ENCODE measurements at places on chromosomes 11 and 22.

- no peak for DNase-seq
Observed at GRCh38 chr11:76329084-76329648, 51.8 kb downstream of the THAP12 start.

- no peak for DNase-seq
Observed at GRCh38 chr11:65906602-65907001, 6.4 kb upstream of the FOSL1 start.

GRCh38 chr11:99320769-99321290 is 300.1 kb downstream of the CNTN5 start:
- DNase-seq = no peak

DNA sequence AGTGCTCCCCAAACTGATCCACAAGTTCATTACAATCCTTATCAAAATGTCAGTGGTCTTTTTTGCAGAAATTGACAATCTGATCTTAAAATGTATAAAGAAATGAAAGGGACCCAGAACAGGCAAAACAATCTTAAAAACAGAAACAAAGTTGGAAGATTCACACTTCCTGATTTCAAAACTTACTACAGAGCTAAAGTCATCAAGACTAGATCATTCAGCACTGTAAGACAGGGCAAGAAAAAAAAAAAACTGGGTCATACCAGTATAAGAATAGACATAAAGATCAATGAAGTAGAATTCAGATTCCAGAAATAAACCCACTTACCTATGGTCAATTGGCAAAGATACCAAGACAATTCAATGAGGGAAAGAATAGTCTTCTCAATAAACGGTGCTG is 4.5 kb upstream of the STK33 start:
- DNase-seq = no peak

DNA sequence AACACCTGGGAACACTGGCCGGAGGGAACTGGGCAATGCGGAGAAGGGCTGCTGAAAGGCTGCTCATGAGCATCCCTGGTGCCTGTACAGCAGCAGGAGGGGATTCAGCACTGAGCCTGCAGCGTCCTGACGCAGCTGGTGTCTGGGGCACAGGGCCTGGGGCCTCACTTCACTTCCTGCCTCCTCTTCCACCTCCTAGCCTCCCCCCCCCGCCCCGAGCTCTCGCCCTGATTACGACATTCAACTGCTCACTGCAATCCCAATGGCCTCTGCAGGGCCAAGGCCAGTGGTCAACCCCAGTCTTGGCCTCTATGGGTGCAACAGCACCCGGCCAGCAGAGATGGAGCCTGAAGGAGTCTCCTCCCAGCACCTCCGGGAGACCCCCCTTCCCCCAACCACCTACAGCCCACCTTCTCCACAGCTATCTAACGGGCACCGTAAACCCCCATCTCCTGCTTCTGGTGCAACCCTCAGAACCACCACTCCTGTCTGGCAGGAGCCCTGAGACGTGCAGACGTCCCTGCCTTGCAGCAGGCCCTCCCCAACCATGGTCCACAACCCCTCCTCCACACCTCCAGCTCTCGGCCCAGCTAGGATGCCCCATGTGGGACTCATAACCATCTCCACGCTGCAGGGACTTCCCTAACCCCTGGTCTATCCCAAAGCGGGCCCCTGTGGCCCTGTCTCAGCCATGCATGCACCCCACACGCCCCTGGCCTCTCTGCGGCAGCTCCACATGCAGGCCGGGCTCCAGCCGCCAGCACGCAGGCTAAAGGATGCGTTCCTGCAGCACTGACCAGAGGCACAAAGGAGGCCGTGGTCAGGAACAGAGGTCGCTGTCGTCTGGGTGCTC is 38.2 kb downstream of the BRD1 start:
- DNase-seq = peak; percentile 31

DNA sequence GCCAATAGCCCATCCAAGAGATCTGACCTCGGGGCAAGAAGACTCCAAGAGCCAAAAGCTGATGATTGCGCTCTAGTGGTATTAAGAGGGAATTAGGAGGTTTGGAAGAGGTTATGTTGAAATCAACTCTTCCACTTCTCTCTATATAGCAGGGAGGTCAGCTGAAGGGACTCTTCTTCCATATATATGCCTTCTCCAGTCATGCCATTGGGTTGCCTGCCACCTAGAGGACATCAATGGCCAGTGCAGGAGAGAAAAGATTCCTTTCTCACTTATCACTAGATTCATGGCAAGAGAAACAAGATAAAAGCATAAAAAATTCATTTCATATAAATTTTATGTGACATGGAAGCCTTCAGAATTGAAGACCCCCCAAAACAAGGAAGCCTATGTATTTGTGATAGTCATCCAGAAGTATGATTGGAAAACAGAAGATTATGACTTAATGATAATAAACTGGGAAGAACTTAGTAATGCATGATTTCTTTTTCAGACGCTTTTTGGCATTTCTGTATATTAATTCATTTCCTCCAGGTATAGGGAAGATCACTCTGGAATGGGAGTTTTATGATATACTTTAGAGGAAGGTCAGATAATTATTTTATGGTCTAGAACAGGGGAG is 435.1 kb upstream of the DDI1 start:
- no peak for DNase-seq

- DNase-seq = peak; percentile 56
Observed at GRCh38 chr11:135075740-135076139, 663.7 kb upstream of the B3GAT1 start.

GRCh38 chr11:109644152-109644551 is 222.2 kb downstream of the C11orf87 start:
- no peak for DNase-seq

DNA sequence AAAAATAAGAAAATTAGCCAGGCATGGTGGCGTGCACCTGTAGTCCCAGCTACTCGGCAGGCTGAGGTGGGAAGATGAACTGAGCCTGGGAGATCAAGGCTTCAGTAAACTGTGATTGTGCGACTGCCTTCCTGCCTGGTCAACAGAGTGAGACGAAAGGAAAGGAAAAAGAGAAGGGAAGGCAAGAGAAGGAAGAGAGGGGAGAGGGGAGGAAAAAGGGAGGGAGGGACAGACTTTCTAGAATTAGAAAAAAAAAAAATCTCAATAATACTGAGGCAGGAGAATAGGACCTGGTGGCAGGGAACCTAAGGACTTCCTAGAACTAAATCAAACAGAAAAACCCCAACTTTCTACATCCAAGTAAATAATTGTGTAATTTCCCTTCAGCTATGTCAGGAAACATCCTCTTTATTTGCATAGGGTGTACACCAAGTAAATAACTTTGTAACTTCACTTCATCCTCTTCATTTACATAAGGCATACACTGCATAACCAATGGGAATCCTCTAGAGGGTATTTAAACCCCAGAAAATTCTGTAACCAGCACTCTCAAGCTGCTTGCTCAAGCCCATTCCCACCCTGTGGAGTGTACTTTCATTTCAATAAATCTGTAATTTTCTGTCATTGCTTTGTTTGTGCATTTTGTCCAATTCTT is 8.7 kb downstream of the SBF2 start:
- DNase-seq = no peak

- DNase-seq = no peak
Observed at GRCh38 chr22:26115266-26115665, 54.0 kb upstream of the SEZ6L start.

- DNase-seq = no peak
Observed at GRCh38 chr22:38745676-38746460, 9.9 kb downstream of the SUN2 start.

- DNase-seq = no peak
Observed at GRCh38 chr11:75476739-75477613, 44.0 kb upstream of the KLHL35 start.

DNA sequence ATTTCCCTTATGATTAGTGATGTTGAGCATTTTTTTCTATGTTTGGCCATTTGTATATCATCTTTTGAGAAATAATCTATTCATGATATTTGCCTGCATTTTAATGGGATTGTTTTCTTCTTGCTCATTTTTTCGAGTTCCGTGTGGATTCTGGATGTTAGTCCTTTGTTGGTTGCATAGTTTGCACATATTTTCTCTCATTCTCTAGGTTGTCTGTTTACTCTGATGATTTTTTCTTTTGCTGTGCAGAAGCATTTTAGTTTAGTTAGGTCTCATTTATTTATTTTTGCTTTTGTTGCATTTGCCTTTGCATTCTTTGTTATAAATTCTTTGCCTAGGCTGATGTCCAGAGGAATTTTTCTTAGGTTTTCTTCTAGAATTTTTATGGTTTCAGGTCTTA is 87.3 kb downstream of the METTL15 start:
- DNase-seq = no peak

- no peak for DNase-seq
Observed at GRCh38 chr11:69343401-69344321, 49.7 kb downstream of the MYEOV start.

GRCh38 chr22:27637604-27638003 is 164.0 kb downstream of the MN1 start:
- DNase-seq = no peak

DNA sequence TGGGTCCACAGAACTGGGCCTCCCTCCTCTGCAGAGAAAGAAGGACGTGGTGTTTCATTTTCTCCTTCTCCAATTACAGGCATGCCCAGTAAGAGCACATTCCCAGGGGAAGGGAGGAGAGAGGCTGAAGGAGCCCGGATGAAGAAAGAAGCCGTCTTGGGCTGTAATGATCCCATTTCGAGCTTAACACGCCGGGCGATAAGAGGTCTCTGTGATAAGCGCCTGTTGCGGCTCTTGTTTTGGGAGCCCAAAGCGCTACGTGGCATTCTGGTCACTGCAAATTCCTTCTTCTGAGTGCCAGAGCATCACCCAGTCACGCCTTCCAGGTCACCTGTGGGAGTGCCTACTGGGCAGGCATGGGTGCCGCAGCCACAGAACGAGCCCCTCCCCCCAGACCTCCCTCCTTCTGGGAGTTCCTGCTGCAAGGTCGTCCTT is 57.5 kb downstream of the ANO1 start:
- no peak for DNase-seq

GRCh38 chr11:60924906-60925853 is 920 bp downstream of the TMEM132A start:
- no peak for DNase-seq

Measured in stimulated activated CD4-positive, alpha-beta T cell treated with anti-CD3 and anti-CD28 coated beads, TNF-alpha, amount 100 ng/mL, for 24 hours (primary cell).